ENCODE measurements at places on chromosomes 12 and 14.

GRCh38 chr12:117580015-117580717 is 218.7 kb upstream of the NOS1 start:
- no peak for DNase-seq

DNA sequence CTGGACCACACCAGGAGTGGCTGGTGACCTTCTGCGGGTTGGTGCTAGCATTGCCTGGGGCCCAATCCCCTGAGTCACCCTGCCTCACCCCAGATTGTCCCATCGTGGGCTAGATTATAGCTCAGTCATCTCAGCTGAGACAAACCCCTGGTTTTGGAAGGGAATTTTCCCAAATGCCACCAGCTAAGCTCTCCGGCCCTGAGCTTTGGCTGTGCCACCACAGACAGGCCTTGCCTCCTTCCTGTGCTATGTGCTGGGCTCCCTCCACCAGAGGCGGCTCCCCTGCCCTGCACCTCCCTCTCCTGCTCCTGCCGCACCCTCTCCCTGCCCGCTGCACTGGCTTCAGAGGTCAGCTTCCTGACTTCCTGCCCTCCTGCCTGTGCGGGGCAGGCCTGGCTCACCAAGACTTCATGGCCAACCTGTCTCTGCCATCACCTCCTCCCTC is 196.3 kb downstream of the TSPAN9 start:
- DNase-seq: no peak

GRCh38 chr14:21215879-21216251 is 53.4 kb downstream of the HNRNPC start:
- no peak for DNase-seq

- DNase-seq: no peak
Measured at GRCh38 chr14:102799684-102800562, 22.7 kb downstream of the TRAF3 start.

GRCh38 chr12:97800561-97800960 is 338.0 kb downstream of the RMST start:
- DNase-seq: no peak

DNA sequence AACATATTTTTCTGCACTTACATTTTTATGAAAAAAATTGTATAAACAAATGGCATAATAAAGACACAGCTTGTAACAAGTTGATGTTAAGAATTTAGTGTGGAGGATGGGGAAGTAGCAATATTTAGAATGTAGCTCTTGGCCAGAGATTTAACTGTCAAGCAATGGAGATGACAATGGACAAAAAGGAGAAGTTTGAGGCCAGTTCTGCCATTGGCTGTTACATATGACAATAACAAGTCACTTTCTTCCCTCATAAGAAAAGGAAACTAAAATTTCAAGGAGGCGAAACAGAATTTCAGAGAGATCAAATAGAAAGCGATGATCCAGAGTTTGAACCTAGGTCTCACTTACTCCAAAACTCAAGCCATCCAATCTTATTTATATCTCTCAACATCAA is 122.8 kb upstream of the CCDC175 start:
- no peak for DNase-seq

DNA sequence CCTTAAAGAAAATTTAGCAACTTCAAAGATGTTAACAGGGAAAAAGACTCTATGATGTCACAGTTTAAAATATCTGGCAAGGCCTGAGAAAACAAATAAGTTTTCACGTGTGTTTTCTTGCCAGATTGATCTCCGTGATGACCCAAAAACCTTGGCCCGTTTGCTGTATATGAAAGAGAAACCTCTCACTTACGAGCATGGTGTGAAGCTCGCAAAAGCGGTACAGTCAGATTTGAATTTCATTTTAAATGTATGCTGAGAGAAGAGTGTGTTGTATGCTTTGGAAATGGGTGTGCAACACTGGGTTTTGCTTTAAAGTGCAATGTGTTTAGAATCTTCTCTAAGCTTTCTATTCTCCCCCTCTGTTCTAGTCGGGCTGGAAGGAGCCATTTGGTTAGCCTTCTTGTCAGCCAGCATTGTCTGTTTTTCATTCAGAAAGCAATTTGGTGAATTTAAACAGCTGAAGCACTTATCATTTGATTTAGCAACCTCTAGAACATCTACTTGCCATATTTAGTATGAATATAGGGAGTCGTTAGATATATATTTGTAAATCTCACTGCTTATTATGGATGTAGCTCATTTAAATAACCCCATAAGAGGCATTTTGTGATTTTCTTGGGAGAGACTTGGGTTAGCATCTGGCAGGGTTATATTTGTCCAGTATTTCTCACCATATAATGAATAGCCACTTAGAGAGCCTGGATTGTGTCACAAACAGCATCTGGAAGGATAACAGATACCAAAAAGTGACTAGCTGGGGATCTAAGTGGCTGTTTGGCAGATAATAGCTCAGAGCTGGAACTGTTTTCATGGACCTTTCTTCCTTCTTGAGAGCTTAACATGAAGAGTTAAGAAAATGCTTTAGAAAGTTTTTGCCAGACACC is 35.5 kb downstream of the GPHB5 start:
- DNase-seq: no peak

- no peak for DNase-seq
Measured at GRCh38 chr12:25781232-25781631, 177.2 kb upstream of the RASSF8 start.

DNA sequence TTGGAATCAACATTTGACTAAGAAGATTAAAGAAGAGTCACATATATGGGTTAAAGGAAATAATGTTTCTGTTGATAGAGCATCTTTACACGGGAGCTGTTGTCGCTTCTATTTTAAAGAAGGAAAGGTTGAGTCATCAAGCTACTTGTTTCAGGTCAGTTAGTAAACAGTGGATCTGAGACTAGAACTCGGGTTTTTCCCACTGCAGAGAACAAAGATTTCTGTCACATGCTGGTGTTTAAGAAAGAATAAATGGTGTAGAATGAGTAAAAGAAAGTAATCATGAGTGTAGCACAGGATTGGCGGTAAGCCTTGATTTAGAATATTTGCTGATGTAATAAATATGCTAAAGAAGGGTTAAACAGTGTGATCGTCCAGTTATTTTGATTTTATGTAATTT is 455.5 kb downstream of the AEBP2 start:
- no peak for DNase-seq

DNA sequence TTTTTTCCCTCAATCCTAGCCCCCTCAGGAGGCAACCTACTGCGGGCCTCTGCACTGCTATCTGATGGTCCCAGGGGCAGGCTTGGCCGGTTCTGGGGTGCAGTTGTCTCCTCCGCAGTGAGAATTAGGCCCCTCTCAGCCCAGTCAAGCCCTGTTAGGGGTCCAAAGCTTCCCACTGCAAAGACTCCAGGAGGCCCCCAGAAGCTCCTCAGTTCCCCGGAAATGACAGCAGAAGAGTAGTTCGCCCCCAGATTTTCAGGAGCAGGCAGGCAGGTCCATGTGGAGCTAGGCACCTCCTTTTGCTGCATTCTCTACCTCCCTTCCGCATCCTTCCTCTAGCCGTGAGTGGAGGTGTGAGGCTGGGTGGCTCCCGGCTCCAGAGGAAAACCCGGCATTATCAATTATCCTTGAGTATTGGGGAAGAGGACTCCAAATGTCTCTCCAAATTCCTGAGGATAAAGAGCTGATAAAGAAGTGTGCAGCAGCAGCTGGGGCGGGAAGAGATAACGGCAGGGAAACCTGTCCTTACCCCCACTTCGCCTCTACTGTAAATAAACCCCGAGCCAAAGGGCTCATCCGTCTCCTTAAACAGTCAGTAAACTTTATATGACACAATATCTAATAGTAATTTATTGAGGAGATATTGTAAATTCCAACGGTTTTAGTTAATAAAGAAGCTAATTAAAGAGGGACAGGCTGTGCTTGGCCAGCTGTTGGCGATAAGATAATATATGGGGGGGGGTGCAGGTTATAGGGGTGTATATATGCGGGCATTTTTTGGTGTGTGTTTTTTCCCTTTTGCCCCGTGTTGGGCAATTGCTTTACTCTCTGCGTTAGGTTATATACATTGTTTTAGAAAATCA is 641 bp upstream of the HOXC12 start:
- no peak for DNase-seq

DNA sequence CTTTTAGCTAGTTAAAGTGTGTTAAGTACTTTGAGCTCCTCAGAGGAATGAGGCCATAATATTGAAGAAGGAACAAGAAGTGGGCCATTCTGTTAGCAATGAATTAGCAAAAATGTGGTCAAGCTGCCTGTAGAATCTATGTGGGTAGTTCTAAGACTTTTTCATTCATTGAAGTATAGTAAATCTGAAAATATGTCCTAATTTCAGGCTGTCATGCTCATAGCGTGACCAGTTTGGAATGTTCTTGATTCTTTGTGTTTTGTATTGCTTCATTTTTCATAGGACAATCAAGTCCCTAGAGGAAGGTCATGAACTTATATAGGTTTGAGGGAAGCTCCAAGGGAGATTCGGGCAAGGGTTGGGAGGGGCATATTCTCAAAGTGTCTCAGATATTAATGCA is 11.4 kb downstream of the ATP23 start:
- DNase-seq: no peak

GRCh38 chr14:39055786-39056474 is 47.1 kb downstream of the SEC23A start:
- no peak for DNase-seq

GRCh38 chr14:100767003-100767787 is 40.5 kb downstream of the DLK1 start:
- DNase-seq: no peak

DNA sequence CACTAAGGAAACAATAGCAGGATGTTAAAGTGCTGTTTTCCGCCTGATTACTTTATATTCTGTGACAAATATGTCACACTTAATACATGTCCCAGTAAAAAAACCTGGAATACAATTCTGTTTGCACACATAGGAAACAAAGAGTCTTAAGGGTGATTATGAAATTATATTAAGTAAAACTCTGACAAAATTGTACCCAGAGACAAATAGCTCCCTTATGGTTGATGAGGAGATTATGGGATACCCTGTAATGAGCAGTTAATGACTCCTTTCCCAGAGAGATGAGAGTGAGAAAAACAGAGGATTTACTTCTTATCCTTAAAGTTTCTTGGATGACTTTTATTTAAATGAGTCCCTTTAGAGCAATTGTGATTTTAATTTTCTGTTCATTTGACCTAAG is 370.6 kb downstream of the PDZRN4 start:
- no peak for DNase-seq

GRCh38 chr14:92204792-92205191 is 83.0 kb downstream of the CPSF2 start:
- no peak for DNase-seq

DNA sequence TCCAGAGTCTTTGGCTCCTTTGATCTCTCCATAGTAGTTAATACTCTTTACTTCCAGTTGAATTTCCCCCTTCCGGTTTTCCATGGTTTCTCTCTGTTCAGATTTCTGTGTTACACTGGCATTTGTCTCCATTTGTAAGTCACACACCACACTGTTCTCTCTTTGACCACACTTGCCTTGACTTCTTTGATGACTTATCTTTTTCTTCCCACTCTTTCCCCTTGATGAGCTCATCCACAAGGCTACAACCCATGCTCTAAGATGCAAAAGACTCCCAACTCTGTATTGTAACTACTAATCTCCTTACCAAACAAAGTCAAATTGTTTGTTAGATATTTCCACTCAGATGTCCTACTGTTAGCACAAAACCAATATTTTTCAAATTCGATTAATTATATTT is 242.7 kb upstream of the E2F7 start:
- no peak for DNase-seq

- no peak for DNase-seq
Measured at GRCh38 chr12:65133879-65134278, 12.8 kb upstream of the WIF1 start.

GRCh38 chr12:121927813-121928212 is 9.4 kb downstream of the CFAP251 start:
- no peak for DNase-seq

- no peak for DNase-seq
Measured at GRCh38 chr14:28830115-28830534, 63.5 kb downstream of the FOXG1 start.

GRCh38 chr14:24632336-24632735 is 1.7 kb downstream of the GZMB start:
- DNase-seq: no peak

- DNase-seq: no peak
Measured at GRCh38 chr14:99256483-99256874, 15.5 kb downstream of the BCL11B start.

DNA sequence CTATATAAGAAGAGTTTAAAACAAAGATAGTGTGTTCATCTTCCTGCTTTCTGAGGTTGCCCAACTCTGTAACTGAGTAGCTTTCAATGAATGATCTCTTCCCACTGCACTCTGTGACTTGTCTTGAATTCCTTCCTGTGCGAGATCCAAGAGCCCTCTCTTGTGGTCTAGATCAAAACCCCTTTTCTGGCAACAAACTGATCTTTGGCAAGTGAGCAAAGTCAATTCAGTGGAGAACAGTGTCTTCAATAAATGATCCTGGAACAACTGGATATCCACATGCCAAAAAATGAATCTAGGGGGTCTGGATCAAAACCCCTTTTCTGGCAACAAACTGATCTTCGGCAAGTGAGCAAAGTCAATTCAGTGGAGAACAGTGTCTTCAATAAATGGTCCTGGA is 8.5 kb downstream of the CFAP54 start:
- no peak for DNase-seq

GRCh38 chr12:77722536-77722935 is 108.2 kb upstream of the NAV3 start:
- no peak for DNase-seq

DNA sequence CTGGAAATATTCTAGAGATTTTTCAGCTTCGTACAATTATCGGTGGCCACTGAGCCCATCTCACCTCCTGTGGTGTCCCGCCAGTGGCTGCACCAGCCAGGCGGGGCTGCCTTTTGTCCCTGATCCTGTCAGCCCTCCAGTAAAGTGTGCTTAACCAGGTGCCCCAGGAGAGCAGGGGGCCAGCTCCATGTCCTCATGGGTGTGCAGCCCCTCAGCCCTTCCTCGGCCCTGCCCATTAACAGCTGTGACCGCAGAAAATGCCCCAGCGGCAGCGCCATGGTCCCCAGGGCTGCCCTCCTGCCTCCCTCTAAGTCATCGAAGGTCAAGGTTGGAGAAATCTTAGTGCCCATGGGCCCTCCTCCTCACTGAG is 188.5 kb downstream of the ZFP36L1 start:
- DNase-seq: no peak

GRCh38 chr12:112015938-112016337 is 2.7 kb downstream of the ERP29 start:
- DNase-seq: no peak

- no peak for DNase-seq
Measured at GRCh38 chr12:47795814-47796411, 22.9 kb downstream of the SLC48A1 start.

GRCh38 chr14:68667313-68667791 is 125.5 kb downstream of the ZFP36L1 start:
- no peak for DNase-seq

DNA sequence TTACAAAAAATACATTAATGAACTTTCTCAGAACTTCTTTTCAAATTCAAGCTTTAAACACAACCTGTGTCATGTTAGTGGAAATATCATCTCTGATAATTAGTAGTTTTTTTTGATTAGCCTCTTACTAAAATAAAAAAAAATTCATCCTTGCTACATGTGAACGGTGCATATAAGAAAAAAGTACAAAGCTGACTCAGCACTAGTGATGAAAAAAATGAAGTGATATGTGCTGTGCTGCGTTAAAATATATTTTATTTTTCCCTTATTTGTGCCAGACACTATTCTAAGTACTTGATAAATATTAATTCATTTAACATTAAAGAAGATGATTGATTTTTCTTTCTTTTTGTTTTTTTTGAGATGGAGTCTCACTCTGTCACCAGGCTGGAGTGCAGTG is 7.5 kb downstream of the IKBIP start:
- no peak for DNase-seq

Measured in activated T-helper 9 cell treated with anti-CD3 and anti-CD28 coated beads, Interleukin-2, amount 50 U/mL, for 16 hours (primary cell).